ENCODE measurements at places on chromosomes 5 and 9.

- DNase-seq = no peak
Measured at GRCh38 chr5:4440536-4440935, 699.6 kb upstream of the ADAMTS16 start.

DNA sequence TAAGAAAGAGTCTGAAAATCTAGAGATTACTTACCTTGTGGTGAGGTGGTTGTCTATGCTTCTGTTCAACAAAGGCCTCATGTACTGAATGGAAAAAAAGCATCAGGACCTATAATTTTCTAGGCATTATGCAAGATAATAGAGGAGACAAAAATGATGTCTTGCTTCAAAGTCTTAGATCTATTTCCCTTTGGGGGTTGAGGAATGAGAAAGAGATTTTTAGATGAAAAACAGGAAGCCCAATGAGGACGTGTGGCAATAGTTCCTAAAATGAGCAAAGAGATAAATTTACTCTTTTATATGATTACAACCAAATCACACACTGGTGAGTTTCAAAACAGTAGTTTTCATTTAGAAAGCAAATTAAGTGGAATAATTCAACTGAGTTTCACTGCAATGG lies 99.5 kb downstream of the GHR start:
- DNase-seq = no peak

- no peak for DNase-seq
Measured at GRCh38 chr5:111765613-111766571, 8.9 kb upstream of the NREP start.

- DNase-seq = no peak
Measured at GRCh38 chr5:165296401-165297130, 1791.1 kb downstream of the MAT2B start.

DNA sequence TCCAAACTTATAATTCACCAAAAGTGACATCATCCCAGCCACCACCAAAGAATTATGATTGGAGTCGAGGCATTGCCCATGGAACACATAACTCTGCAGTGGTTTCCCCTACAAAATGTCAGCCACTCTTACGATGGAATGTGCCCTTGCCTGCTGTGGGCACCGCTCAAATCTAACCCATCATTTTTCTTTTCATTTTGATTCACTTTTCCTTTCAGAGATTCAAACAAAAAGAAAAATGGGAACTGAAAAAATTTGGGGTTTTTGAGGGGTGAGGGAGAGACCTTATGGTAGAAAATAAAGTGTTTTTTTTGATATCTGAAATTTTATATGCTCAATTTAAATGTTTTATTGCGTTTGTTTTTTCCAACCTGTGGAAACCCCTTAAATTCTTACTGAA lies 28.1 kb downstream of the SMARCA2 start:
- no peak for DNase-seq

DNA sequence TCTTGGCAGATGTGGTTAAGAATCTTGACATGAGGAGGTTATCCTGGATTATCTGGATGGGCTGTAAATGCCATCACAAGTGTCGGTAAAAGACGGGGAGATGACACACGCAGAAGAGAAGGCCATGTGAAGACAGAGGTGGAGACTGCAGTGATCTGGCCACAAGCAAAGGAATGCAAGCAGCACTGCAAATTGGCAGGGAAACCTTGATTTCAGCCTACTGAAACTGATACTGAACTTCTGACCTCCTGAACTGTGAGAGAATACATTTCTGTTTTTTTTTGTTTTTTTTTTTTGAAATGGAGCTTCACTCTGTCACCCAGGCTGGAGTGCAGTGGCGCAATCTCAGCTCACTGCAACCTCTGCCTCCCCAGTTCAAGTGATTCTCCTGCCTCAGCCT lies 92.4 kb upstream of the NFIL3 start:
- DNase-seq = no peak

- no peak for DNase-seq
Measured at GRCh38 chr5:42840842-42841567, 29.3 kb upstream of the SELENOP start.

GRCh38 chr5:139468421-139468931 lies 2.3 kb upstream of the SMIM33 start:
- DNase-seq = no peak

GRCh38 chr5:102986074-102986473 lies 133.9 kb downstream of the GIN1 start:
- DNase-seq = no peak

DNA sequence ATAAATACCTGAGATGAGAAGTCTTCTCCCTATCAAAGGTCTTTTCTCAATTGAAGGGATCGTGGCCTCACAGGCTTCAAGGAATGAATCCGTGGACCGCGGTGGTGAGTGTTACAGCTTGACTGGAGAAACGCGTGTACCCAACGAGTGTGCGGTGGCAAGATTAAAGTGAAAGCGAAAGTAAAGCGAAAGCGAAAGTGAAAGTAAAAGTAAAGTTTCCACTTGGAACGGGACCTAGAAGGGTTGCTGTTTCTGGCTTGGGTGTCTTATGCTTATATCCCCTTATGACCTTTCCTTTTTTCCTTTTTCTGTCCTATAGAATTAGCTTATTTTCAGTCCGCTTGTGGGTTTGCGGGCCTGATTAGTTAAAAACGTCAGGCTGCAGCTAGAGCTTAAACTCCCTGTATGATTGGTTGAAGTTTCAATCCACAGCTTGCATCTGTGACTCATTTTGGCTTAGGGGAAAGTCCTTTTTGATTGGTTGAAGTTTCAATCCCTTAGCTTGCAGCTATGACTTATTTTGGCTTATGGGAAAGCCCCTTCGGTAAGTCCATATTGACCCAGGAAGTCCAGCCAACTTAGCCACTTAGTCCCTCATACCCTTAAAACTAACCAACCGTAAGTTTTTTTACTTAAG lies 924.3 kb upstream of the CDH10 start:
- no peak for DNase-seq

DNA sequence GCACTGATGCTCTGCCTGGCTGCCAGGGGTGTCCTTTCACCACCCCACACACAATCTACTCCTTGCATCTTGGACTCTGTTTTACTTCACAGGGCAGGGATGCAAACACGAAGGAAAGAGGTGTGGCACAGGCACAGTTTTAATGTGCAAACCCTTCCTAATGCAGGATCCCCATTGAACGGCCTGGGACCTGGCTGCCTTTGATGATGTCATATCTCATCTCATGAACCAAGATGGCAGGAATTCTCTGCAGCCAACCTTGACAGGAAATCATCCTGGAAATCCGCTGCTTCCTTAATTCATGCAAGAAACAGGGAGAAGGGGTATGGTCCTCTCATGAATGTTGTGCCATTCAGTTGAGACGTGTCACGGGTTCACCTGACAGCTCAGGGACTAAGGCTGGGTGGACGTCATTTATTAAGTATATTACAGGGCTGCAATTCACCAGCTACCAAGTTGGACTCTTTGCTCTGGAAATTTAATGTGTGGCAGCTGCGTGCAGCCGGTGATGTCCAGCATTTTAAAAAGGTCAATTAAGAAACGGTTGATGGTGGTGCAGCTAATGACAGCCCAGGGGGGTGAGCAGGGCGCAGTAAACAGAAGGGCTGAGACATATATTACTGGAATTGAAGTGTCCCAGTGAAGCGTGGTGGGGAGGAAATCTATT lies 91.5 kb downstream of the LMNB1 start:
- DNase-seq = no peak

GRCh38 chr5:31328040-31328733 lies 134.7 kb downstream of the CDH6 start:
- no peak for DNase-seq

DNA sequence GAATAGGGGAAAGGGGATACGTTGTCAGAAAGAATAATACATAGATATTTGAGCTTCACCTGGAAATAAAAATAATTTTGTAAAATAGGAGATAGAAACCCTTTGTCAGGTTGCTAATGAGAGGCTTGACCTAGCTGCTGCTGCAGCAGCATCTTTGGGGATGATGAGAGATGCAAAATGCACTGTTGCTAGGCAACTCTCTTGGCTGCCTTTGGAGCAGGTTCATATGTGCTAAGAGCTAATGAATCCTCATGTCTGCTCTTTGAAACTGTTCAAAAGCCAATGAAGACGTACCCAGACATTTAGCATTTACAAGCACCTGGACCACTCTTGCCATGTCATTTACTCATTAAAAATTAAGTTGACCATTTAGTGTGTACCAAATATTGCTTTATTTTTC lies 121.7 kb downstream of the FOCAD start:
- DNase-seq = no peak

DNA sequence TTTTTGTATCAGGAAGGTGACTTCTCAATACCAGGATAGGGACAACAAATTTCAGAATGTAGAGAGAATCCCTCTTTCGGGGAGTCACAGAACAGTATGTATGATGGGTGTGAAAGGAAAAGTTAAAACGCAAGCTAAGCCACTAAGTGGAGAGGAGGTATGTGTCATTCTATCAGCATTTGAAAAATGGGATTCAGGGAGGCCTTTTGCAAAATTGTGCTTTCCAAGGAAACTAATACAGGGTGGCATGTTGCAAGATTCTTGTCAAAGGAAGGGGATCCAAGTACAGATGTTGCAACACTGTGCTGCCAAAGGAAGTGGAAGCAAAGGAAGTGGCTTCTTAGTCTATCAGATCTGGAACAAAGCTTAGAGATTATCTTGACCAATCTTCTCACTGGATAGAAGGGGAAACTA lies 12.6 kb upstream of the TNIP1 start:
- DNase-seq = peak; percentile 89

DNA sequence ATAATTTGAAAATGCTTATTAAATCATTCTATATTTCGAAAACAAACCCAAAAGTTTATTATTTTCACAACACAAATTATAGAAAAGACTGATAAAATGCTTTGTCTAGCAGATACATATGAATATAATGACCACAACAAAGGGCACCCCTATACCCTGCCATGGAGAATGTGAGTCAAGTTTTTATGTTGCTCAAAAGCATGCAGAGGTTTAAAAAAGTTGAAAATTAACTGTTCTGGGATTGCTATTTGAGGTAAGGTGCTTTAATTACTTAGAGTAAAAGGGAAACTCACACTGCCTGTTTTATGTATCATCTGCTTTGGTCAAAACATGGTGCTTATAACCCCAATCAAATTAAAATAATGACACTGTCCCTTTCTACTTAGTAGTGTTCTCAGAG lies 41.0 kb downstream of the MLANA start:
- DNase-seq = no peak

DNA sequence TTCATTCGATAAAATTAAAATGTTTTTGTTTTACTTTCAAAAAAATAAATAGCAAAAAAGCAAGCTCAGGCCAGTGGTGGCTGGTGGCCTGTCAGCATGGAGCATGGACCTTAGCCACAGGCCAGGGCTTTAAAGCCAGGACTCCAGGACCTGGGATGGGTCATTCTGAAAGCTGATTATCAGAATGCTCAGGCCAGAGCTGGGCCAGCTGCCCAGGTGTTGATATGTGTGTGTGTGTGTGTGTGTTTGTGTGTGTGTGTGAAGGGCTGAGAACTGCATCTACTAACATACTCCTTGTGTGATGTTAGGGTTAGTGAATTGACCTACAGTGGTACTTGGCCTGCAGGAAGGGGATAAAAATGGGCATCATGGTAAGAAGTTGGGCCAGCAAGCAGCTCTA lies 21.5 kb downstream of the PALM2AKAP2 start:
- no peak for DNase-seq

DNA sequence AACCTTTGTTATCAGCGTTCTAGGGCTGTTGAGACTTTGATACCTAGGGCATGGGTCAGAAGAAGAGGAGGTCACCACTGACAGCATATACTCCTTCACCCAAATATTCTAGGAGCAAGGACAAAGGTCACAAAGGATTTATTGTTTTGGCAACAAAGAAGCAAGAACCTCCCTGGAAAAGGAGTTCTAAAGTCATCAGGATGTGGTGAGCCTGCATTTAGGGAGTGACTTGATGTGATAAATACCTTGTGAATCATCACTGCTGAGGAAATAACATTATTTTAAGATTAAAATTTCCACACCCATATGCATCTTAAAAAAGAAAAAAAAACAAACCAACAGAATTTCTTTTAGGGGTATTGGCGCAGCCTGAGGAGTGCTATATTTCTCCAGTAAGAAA lies 13.9 kb downstream of the IFNA1 start:
- peak; percentile 41 for DNase-seq

DNA sequence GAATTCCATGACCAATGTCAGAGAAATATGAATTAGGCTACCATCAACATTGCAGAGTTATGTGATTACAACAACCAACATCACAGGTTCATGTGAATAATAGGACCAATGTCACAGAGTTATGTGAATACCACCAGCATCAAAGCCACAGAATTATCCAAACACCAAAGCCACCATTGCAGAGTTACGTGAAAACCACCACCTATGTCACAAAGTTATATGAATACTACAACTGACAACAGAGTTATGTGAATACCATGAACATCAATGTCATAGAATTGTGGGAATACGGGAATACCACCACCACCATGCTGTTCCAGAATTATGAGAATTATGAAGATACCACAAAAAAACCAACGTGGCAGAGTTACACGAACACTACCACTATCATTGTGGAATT lies 64.8 kb downstream of the SHC3 start:
- DNase-seq = no peak

DNA sequence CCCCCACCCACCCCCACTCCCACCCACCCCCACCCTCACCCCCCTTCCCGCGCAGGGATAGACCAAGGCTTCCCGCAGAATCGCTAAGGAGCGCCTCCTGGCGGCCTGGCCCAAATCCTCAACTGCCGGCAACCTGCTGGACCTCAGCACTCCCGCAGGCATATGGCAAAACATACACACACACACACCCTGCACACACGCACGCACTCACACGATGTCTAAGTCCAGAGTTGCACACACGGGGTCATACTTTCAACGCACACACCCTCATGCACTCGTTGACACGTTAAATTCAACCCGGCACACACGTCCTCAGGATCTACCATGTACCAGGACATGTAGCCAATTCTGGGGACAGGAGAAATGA lies 1.7 kb downstream of the CPLX2 start:
- DNase-seq = no peak

- no peak for DNase-seq
Measured at GRCh38 chr9:114140850-114141249, 14.5 kb upstream of the COL27A1 start.

DNA sequence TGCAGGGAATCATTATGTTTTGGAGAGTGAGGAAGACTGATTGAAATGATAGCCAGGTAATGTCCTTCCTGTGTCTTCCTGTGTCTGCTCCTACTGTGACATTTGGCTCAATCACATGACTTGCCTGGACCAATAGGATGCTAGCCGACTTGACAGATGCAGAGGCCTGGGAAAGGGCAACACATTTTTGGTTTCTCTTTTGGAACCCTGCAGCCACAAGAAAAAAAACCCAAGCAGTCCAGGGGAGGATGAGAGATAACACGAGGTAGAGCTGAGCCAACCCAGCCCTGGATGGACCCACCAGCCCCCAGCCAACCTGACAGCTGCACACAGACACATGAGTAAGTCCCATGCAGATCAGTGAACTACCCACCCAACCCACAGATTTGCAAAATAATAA lies 256.1 kb upstream of the SMARCA2 start:
- DNase-seq = no peak

DNA sequence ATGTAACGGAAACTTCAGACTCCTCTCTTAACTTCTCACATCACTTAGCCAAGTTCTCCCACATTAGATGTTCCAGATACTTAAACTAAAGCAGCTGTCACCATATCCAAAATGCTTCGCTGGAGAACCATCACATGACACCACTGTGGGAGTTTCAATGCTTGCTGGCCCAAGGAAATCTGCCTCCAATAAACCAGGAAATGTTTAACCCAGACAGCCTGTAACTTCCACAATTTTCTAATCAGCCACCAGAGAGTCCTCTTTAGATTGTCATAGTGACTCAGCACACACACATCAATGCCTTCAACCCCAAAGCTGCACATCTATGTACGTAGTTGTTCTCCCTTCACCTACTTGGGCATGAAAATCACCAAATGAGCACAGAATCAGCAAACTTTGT lies 118.7 kb downstream of the LPAR1 start:
- peak; percentile 76 for DNase-seq

GRCh38 chr9:75432888-75433287 lies 344.6 kb downstream of the OSTF1 start:
- DNase-seq = no peak

All from AG08395 (cell line).